ENCODE measurements at places on chromosomes 6 and 20.

- no peak for DNase-seq
Measured at GRCh38 chr20:40279390-40279789, 409.6 kb downstream of the MAFB start.

DNA sequence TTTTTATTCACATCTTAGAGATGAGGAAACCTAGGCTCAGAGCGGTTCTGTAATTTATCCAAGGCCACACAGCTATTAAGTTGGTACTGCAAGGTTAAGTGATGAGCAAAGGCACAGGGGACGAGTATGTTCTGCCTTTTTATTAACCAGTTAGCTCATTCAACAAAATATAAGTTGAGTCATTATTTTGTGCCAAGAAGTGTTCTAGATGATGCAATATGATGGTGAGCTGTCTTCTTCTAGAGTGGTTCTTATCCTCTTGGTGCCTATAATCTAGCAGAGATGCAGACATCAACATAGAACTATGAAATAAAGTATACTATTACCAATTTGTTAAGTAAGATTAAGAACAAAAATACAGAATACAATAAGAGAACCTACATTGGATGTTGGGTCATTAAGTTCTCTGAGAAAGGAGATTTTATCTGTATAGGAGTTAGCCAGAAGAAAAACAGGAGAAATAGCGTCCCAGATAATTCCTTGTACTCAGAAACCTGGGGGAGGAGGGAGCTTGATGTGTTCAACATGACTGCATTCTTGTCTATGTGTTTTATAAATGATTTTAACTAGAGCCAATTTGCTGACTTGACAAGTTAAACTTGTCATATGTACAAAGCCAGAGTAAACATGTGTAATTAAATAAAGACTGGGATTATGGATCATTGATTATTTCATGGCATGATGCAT lies 122.3 kb downstream of the TBXT start:
- DNase-seq, result no peak

DNA sequence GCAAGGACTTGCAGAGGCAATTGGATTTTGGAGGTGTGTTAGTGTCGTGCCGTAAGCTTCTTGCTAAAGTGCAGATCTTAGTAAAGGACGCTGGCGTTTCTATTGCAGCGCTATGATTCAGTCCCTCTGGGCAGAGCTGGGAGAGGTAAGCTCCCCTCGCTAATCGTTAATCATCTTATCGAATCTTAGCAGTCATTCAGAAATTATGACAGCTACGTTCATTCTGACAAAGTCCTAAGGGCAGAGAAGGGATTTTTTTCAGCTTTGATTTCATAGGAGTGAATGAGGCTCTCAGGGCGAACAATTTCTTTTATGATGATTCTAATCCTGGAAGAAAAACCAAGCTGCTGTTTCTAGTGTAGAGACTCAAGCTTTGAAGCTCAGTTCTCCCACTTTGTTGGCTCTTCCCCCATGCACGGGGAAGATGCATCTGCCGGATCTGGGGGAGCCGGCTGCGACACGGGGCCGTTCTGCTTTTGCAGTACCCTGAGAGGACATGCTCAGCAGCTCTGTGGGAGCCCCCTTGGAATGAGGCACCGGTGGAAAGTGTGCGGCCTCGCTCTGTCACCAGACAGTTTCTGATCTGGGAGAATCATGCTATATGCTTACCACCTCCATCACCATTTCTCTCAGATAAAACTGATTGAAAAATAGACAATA lies 79.1 kb upstream of the SLC22A23 start:
- DNase-seq, result no peak

GRCh38 chr6:30541515-30542403 lies 14.5 kb downstream of the GNL1 start:
- peak; percentile 70 for DNase-seq

GRCh38 chr6:149052350-149053106 lies 265.0 kb upstream of the TAB2 start:
- DNase-seq, result no peak

DNA sequence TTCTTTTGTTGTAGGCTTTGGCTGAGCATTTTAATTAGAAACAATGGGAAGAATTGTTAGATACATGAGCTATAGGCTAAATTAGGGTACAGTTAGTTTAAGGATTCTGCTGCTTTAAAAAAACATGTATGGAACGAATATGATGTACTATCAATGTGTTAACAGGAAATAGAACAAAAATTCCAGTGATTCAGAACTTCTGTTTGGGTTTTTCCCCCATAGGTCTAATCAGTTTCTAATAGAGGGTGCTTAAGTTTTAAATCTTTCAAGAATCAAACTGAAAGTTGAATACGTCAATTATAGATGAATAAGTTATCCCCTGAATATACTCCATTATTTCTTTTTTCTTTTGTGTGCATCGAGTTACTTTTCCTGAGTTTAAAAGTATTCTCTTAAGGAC lies 1.9 kb downstream of the TAB2 start:
- DNase-seq, result no peak

- no peak for DNase-seq
Measured at GRCh38 chr20:24376311-24377099, 92.9 kb upstream of the SYNDIG1 start.

- no peak for DNase-seq
Measured at GRCh38 chr20:62045529-62046285, 20.0 kb downstream of the TAF4 start.

- no peak for DNase-seq
Measured at GRCh38 chr20:29741894-29742698, 1515.4 kb upstream of the DEFB115 start.

GRCh38 chr6:40887079-40887791 lies 151.8 kb downstream of the UNC5CL start:
- DNase-seq, result no peak

DNA sequence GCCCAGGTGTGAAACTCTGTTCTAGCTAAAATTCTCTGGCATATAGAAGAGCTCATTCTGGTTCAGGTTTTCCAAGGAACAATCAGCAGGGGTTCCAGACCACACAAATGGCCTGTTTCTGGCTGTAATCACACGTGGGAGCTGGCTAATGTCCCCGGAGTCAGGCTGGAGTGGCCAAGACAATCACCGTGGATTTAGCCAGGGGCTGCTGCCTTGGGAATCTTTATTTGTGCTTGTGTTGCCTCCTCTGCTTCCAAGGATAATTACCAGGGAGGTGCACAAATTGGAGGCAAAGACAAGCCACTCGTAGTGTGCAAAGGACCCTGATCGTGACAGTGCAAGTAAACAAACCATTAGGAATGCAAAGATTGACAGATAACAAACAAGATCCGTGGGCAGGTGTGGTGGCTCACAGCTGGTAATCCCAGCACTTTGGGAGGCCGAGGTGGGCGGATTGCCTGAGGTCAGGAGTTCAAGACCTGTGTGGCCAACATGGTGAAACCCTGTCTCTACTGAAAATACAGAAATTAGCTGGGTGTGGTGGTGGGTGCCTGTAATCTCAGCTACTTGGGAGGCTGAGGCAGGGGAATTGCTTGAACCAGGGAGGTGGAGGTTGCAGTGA lies 77.3 kb downstream of the KCNB1 start:
- DNase-seq, result no peak

DNA sequence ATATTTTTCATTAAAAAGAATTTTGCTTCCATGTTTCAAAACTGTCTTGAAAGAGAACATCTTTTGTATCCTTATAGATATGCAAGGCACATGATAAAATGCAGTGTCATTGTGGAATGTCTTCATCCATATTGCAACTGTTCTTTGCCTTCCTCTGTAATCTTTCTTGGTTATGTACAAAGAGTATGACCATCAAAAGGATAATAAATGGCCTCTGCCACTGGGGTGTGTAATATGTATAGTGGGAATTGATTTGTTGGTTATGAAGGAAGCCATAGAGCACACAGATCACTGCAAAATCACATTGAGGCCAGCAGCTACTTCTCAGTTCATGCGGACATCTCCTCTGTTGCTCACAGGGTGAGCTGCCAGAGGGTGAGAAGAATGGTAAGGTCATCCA lies 703.5 kb downstream of the TFAP2A start:
- no peak for DNase-seq

- DNase-seq, result no peak
Measured at GRCh38 chr6:20102397-20103073, 109.7 kb downstream of the MBOAT1 start.

GRCh38 chr20:44309763-44310663 lies 989 bp downstream of the FITM2 start:
- DNase-seq, result no peak

- DNase-seq, result no peak
Measured at GRCh38 chr6:82025271-82025670, 222.3 kb downstream of the IBTK start.

- DNase-seq, result no peak
Measured at GRCh38 chr6:133093956-133094355, 147.2 kb upstream of the EYA4 start.

DNA sequence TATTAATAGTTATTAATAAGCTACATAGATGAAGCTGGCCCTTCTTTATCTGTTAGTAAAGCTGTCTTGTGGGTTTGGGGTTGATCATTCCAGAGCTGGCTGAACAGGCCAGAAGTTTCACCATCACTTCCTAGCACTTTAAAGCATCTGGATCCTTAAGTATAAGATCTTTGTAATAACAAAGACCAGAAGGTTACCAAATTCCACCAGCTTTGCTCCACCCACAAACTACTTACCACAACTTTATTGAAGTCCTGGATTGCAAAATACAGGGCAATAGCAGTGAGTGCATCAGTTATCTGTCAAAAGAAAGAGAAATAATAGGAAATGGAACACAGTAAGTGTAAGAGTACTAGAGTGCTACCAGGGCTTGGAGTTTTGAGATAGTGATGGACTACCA lies 33.0 kb downstream of the PIGU start:
- DNase-seq, result no peak

DNA sequence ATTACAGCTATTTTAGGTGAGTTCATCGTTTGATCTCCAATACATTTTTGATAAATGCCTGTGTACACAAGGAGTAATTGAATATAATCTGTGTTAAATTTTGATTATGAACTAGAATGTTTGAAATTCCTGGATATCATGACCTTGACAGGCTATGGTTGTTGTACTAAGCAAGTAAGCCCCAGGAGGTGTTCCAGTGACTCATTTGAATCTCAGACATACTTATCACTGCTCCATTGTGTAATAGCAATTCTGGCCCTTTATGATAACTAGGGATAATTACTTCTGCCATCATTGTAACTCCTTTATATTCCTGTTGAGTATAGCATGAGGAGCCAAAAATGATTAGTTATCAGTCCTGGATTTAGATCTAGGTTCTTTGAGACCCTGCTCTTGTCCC lies 1424.6 kb upstream of the ADGRB3 start:
- DNase-seq, result no peak

GRCh38 chr6:96947055-96947454 lies 22.5 kb downstream of the KLHL32 start:
- DNase-seq, result no peak

DNA sequence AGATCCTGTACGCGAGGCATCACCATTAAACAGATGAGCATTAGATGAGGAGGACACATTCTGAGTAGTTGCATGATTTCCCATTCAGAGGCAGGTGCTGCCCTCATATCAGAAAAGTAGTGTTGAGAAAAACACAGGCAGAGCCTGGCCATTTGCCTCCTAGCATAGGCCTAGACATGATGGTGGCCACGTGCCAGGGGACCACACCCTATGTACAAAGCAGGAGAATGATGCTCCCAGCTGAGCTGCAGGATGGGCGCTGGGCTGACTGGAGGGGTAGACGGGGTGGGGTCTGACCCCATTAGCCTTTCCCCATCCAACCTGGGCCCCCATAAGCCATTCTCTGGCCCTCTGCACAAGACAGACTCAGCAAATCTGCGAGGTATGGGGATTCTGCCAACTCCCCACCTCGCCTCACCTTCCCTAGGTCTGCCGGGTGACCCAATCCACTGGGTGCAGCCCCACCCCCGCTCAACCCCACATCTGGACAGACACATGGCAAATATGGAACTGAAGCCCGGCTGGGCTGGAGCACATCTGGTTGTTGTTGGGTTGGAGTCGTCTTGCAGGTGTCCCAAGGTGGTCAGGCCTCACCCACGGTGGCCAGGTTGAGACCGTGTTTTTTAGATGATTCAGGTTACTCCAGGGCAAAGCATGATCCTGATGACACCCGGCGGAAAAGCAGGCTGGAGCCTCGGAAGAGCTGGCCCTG lies 13.9 kb downstream of the PI16 start:
- DNase-seq, result no peak

DNA sequence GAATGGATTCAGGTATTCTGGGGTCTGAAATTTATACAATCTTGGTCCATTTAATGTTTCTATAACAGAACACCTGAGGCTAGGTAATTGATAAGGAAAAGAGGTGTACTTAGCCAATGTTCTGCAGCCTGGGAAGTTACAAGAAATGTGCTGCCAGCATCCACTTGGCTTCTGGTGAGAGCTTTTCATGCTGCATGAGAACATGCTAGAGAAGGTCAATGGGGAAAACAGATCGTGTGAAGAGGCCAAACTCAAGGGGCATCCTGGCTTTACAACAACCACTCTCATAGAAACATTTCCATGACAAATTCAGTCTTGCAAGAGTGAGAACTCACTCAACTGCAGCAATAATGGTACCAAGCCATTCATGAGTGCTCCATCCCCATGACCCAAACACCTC lies 16.8 kb downstream of the IL22RA2 start:
- no peak for DNase-seq
